MG63 (cell line): ENCODE measurements at places on chromosomes 1 and 21.

GRCh38 chr1:47223174-47223920 lies 8.7 kb downstream of the TAL1 start:
- DNase-seq, result no peak

GRCh38 chr1:94531664-94532063 lies 9.9 kb downstream of the F3 start:
- DNase-seq, result no peak

DNA sequence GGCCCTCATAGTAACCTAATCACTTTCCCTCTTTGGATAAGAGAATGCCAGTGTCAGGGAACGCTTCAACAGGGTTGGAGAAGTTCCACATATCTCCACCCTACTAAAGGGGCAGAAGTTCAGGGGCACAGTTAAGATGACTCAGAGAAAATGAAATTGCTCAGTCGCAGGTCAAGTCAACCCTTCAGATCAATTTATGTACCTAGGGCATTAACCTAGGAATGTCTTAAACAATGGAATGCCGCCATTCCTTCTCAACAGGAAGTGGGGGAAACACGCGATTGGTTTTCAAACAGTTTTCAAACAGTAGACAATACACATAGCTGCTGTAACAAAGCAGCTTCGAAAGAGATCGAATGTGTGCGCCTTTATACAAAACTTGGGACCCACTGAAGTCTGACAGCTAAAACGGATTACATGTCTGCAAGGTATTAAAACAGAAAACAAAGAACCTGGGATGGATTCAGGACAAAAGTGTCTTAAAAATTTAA lies 897 bp downstream of the SLC25A24 start:
- peak; percentile 47 for DNase-seq

- DNase-seq, result no peak
Measured at GRCh38 chr1:116289193-116289592, 83.9 kb upstream of the ATP1A1 start.

DNA sequence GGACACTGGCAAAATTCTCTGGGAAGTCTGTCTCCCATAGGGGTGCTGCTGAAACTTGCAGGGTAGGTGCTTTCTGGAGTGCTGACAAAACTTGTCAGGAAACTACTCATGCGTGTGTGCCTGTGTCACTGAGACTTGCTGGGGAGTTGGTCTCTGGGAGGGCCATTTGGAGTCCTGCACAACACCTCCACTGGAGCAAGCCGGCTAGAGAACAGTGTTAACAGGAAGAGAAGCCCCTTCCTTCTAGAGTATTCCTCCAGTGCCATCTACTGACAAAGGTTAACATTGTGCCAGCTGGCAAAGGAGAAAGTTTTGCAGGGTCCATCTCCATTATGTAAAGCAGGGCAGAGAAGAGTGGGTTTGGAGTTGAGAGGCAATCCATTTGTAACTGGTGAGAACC lies 30.0 kb downstream of the ZMYM4 start:
- no peak for DNase-seq

DNA sequence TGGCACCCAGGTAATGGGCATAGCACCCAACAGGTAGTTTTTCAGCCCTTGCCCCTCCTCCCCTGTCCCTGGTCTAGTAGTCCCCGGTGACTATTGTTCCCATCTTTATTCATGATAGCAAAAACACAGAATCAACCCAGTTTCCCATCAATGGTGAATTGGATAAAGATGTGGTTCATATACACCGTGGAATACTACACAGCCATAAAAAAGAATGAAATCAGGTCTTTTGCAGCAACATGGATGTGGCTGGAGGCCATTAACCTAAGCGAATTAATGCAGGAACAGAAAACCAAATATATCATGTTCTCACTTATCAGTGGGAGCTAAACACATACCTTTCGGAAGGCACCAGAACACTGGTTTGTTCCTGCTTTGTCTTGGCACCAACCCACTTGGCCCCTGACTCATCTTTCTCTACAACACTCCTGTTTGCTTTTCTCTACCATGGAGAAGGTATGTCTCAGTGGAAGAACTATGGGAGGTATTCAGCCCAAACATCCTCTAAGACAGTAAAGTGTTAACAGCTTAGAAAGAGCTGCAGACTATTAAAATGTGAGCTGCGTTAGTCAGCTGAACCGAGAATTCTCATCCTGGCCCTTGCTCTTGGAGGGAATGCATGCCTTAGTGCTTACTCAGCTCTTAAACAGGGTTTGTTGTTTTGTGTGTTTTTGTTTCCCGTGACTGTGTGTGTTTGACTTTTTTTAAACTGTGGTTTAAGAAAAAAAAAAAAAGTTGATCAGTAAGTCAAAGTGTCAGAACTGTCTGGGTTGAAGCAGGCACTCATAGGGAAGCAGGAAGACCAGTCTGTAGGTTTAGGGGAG lies 203.0 kb downstream of the TOMM20 start:
- peak; percentile 80 for DNase-seq

DNA sequence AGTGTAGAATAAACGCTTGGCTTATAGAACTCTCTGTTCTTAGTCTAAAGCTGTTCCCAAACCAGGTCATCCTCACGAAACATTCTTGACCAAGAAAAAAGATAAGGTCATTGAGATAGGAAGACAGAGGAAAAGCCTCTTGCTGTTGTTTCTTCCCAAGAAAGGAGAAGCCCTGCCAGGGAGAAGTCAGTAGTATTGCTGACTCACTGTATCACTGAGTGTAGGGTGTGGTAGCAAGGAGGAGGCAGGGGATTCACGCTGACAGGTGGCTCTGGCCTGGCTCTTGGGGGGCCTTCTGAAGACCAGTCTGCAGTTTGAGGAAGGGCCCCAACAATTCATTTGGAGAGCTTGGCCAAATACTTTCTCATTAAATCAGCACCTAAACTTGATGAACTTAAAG lies 97.8 kb downstream of the CD247 start:
- no peak for DNase-seq

DNA sequence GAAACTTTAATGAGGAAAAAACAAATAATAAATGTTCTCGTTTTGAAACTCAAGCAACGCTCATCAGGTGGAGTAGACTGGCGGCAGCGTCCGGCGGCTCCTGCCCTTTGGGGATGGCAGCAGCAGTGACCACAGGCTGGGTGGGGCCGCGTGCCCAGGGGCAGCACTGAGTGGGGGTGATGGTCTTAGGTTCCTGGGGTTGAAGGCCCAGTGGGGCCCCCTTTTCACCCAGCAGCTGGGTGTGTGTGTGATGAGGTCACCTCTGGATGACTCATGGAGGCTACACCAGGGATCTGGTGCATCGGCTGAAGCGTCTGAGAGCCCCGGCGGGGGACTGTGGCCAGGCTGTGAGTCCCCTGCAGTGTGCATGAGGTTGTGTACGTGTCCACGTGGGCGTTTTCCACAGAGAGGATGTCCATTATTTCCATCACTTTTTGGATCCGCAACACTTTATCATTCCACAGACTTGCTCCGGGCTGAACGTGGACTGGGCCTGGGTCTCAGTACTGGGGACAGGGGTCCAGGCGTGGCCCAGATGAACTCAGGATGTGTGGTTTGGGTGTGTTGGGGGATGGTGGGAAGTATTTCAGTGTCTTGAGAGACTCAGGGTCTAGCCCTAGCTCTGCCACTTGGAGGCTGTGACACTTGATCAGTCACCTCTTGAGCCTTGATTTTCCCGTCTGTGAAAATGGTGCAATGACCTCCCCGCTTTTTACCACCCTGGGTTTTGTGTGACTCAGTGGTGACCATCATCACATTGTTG lies 25.6 kb downstream of the LDLRAP1 start:
- DNase-seq, result peak; percentile 79

GRCh38 chr1:215022741-215023141 lies 59.8 kb upstream of the KCNK2 start:
- no peak for DNase-seq

- no peak for DNase-seq
Measured at GRCh38 chr1:22239378-22239777, 96.5 kb upstream of the WNT4 start.

DNA sequence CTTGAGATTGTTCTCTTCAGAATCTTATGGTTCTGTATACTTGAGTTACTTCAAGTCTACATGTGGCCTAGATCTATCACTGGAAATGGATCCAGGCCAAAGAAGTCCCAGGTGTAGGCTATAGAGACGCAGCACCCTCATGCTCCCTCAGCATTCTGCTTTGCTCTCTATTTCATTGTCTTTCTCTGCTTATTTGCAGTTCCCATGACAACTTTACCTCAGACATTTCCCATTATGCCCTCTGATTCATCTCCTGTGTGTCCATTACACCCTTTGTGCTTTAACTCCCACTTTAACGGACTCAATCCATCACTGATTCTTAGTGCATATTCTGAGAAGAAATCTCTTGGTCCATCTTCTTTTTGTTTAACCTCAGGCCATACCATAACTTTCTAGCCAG lies 236.9 kb upstream of the NRIP1 start:
- no peak for DNase-seq

DNA sequence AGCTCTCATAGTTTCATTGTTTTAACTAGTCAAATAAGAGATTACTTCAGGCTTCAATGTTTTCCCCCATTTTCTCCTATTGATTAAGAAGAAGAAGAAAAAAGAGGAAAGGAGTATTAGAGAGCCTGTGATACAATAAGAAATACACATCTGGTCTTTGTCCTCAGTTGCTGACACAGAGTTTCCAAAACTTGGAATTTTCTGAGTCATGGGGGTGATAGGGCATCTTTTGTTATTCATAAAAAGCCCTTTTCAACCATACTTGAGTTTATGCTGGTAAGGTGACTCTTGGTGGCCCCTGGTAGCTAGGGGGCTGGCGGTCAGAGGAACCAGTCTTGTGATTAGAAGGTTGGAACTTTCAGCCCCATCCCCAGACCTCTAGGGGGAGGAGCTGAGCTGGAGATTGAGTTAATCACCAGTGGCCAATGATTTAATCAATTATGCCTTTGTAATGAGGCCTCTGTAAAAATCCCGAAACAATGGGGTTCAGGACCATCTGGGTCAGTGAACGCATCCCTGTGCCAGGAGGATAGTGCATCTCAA lies 28.9 kb upstream of the KLF18 start:
- DNase-seq, result no peak

DNA sequence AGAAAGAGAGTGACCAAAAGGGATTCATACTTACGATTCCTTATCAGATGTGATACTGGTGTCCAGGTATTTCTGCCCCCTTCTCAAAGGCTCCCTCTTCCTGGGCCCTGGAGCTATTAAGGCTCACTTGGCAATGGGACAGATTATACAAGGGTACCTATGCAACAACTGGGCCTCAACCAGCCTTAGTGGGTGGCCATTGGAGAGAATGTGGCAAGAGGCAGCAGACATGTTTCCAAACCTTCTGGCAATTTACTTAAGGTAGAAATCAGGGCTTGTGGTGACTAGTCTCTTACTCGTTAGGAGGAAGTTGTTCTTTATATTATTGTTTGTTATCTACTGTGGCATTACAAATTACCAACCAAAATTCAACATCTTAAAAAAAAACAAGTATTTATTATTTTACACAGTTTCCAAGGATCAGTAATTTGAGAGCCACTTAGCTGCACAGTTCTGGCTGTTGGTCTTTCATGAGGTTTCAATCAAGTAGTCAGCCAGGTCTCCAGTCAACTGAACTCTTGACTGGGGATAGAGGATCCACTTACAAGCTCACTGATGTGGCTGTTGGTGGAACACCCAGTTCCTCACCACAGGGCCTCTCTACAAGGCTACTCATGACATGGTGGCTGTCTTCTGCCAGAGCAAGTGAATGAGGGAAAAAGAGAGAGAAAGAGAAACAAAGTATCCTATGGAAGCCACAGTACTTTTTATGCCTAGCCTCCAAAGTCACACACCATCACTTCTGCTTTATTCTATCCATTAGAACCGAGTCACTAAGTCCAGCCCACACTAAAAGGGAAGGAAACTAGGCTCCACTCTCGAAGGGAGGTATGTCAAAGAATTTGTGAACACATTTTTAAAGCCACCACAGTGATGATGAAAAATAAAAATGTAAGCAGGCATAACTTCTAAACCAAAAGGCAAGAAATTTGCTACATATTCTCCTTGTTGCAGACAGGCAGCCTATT lies 10.7 kb downstream of the ZNF648 start:
- no peak for DNase-seq

GRCh38 chr1:242242983-242243382 lies 244.1 kb upstream of the MAP1LC3C start:
- DNase-seq, result no peak

DNA sequence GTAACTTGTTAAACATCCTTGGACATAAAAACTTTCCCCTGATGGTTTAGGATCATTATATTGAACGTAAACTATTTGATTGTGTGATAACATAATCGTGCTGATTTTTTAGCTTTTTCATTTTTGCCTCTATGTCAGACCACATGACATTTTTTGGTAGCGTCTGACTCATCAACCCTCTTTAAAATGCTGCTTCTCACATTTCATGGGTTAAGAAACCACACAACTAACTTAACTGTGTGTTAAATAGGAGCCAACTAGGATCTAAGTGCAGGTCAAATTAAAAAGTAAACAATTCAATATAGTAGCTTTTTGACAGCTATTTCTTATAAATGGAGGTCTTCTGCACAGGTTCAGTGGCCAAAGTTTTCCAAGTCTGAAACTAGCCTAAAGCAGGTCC lies 9.8 kb downstream of the BTG3 start:
- DNase-seq, result no peak

DNA sequence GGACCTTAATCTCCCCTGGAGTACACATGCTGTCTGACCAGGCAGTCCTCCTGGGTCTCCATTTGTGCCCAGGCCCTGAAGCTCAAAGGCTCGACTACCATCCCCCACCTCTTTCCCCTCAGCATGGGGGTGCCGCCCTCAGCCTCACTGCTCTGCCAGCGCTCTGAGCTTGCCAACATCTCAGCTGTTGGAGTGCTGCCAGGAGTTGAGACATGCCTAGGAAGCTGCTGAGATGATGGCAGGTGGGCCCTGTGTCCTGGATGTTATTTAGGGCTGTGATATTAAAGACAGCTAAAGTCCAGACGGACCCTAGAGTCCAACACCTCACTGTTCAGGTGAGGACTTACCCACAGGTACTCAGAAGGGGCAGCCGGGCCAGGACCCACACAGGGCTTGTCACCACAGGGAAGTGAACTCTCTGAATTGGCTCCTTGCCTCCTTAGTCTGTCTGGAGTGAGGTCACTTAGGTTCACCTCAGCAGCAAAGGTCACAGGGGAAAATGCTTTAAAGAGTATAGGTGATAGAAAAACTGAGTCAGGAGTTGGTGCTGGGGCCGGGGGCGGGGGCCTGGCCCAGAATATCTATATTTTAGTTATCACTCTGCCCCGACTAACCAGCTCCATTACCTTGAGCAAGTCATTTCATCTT lies 19.7 kb upstream of the KCNC4 start:
- peak; percentile 38 for DNase-seq

- DNase-seq, result peak; percentile 52
Measured at GRCh38 chr1:172970186-172970585, 80.6 kb downstream of the TNFSF18 start.

- DNase-seq, result no peak
Measured at GRCh38 chr1:7868070-7868780, 15.4 kb upstream of the UTS2 start.

DNA sequence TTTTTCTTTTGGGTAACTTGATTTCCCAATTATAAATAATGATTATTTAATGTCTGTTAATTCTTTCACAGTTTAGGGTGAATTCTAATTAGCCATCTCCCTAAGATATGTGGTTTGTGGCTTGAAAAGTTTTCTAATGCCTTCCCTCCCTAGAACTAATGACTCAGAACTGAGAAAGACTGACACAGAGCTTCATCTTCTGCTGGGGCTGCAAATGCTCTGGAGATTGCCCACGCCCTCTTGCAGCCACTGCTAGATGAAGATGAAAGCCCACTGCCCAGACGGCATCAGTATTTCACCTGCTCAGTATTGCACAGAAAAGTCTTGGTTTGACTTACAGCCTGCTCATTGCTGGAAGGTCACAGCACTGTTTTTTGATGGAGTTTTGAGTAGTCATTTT lies 101.5 kb downstream of the ST6GALNAC3 start:
- DNase-seq, result no peak

GRCh38 chr1:23548704-23549143 lies 10.6 kb downstream of the ID3 start:
- DNase-seq, result no peak

- no peak for DNase-seq
Measured at GRCh38 chr1:55284856-55285255, 69.7 kb upstream of the USP24 start.
